Suprapubic skin (tissue), 4 donors: ENCODE measurements at places on chromosomes 3 and 15. TPM values are rescaled to one million over a fixed set of nuclear protein-coding genes. Genes with fewer than 3 reads are reported as not detected.

DNA sequence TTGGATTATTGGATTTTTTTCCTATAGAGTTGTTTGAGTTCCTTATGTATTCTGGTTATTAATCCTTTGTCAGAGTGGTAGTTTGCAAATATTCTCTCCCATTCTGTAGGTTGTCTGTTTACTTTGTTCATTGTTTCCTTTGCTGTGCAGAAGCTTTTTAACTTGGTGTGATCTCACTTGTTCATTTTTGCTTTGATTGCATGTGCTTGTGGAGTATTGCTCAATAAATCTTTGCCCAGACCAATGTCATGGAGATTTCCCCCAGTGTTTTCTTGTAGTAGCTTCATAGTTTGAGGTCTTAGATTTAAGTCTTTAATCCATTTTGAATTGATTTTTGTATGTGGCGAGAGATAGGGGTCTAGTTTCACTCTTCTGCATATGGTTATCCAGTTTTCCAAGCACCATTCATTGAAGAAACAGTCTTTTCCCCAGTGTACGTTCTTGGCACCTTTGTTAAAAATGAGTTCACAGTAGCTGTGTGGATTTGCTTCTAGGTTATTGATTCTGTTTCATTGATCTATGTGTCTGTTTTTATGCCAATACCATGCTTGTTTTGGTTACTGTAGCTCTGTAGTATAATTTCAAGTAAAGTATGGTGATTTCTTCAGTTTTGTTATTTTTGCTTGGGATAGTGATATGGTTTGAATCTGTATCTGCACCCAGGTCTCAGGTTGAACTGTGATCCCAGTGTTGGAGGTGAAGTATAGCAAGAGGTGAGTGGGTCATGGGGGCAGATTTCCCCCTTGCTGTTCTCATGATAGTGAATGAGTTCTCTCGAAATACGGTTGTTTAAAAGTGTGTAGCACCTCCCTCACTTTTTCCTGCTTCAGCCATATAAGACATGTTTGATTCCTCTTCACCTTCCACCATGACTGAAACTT, 46.1 kb upstream of the TNFSF10 start:
- H3K4me1 ChIP-seq, result peaks cover 11% of the 10 kb centered on the region
- no peaks in the 10 kb centered on the region for H3K36me3 ChIP-seq
- no peak for DNase-seq
- no peak overlapping the region for H3K27ac ChIP-seq
- H3K4me3 ChIP-seq, result no peak overlapping the region
- H3K27me3 ChIP-seq, result no peaks in the 10 kb centered on the region

GRCh38 chr15:53223815-53224214, 433.7 kb upstream of the ONECUT1 start:
- H3K36me3 ChIP-seq, result no peaks in the 10 kb centered on the region
- DNase-seq, result no peak
- no peaks in the 10 kb centered on the region for H3K4me1 ChIP-seq
- no peaks in the 10 kb centered on the region for H3K27me3 ChIP-seq

XIRP1 gene
- not detected for total RNA-seq

GRCh38 chr15:98889930-98890695, 117.5 kb downstream of the PGPEP1L start:
- DNase-seq, result no peak
- H3K4me1 ChIP-seq, result peaks cover 8% of the 10 kb centered on the region
- no peak overlapping the region for H3K4me3 ChIP-seq
- no peaks in the 10 kb centered on the region for H3K27me3 ChIP-seq

- no peak overlapping the region for H3K4me3 ChIP-seq
- H3K36me3 ChIP-seq, result no peaks in the 10 kb centered on the region
- H3K4me1 ChIP-seq, result peaks cover 33% of the 10 kb centered on the region
Observed at GRCh38 chr3:12996181-12996506, 77.1 kb downstream of the IQSEC1 start.
